ENCODE measurements at places on chromosomes 5 and 9.

GRCh38 chr5:13735691-13736090, 208.8 kb downstream of the DNAH5 start:
- DNase-seq = no peak

GRCh38 chr5:122283592-122283991, 28.4 kb upstream of the SNCAIP start:
- no peak for DNase-seq

- DNase-seq = no peak
Observed at GRCh38 chr9:73079326-73079725, 72.3 kb upstream of the ANXA1 start.

GRCh38 chr9:82331079-82331478, 342.5 kb downstream of the SPATA31D1 start:
- DNase-seq = no peak

GRCh38 chr5:173778784-173779304, 109.3 kb upstream of the CPEB4 start:
- no peak for DNase-seq

- no peak for DNase-seq
Observed at GRCh38 chr5:151267491-151268260, 14.7 kb downstream of the GM2A start.

DNA sequence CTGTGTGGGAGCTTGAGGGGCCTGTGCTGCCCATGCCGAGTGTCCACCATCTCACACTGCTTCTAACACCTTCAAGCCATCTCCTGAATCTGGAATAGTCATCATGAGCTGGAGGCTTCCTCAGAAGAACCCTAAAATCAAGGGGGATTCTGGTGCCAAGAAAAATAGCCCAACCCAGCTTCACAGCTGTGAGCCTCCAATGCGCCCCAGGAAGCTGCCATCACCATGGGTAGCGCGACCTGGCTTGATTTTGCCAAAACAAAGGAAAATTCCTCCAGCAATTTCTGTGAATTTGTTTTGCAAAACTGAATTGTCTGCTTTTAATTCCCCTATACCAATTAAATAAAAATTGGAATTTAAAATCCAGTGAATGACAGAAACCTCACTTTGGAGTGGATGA, 6.2 kb upstream of the TIFAB start:
- no peak for DNase-seq

GRCh38 chr9:113176803-113177202, 26.0 kb downstream of the SLC31A2 start:
- DNase-seq = no peak

DNA sequence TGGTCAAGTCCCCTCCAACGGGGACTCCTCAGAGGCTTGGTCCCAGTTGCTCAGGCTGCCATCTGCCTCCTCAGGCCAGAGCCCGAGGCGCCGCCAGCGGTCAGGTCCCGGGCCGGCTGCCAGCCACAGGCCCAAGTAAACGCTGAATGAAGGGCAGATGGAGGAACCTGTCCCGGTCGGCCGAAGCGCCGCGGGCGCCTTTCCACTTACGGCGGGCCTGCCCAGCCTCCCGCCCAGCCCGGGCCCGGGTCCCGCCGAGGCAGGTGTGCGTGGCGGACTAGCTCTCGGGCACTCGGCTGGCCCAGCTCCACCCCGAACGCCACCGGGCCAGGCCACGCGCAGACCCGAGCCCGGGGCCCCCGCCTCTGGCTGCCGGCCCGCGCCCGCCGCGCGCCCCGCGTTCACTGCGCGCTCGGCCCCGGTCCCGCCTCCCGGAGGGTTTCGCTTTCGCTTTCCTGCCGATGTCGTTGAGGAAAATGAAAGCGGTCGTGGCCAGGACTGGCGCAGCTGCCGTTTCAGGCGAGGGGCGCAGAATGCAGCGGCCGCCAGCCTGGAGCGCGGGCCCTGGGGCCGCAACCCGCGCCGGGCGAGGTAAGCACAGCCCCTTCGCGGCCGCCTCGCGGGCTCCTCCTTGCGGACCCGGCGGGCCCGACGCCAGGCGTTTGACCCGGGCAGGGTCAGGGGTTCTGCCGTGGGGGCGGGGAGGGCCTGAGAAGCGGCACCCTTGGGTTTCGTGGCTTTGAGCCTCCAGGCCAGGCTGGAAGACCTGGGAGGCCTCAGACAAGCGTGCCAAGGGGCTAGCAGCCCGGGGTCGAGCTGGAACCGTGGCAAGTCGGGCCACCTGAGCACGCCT, 41.2 kb downstream of the SLC22A5 start:
- peak; percentile 72 for DNase-seq

DNA sequence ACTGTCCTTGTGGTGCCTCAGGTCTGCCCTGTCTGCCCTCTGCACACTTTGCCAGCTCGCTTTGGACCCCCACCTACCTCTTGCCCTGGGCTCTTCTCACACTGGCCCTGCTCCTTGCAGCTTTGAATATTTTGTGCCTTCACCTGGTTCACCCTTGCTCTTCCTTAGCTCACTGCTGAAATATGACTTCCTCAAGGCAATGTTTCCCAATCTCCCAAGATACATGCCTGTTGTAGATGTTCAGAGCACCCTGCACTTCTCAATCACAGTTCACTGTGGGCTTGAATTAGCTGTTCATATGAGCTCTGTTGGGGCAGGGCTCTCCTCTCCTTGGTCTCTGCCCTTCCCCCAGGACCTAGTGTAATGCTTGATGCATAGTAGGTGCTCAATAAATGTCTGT, 8.0 kb downstream of the AFAP1L1 start:
- no peak for DNase-seq

DNA sequence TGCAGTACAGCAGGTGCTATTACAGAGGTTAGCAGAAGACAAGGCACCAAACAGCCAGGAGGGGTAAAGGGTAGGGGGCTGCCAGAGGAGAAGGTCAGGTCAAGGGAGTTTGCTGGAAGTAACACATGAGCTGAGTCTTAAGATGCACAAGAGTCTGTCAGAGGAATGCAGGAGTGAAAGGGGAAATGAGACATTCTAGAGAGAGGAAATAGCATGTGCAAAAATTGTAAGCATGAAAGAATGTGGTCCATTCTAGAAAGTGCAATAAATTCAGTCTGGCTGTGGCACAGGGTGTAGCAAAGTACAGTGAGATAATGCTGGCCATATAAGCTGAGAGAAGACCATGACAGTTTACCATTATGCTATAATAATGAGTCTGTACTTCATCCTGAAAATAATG, 6.6 kb downstream of the GOLGA1 start:
- DNase-seq = no peak

DNA sequence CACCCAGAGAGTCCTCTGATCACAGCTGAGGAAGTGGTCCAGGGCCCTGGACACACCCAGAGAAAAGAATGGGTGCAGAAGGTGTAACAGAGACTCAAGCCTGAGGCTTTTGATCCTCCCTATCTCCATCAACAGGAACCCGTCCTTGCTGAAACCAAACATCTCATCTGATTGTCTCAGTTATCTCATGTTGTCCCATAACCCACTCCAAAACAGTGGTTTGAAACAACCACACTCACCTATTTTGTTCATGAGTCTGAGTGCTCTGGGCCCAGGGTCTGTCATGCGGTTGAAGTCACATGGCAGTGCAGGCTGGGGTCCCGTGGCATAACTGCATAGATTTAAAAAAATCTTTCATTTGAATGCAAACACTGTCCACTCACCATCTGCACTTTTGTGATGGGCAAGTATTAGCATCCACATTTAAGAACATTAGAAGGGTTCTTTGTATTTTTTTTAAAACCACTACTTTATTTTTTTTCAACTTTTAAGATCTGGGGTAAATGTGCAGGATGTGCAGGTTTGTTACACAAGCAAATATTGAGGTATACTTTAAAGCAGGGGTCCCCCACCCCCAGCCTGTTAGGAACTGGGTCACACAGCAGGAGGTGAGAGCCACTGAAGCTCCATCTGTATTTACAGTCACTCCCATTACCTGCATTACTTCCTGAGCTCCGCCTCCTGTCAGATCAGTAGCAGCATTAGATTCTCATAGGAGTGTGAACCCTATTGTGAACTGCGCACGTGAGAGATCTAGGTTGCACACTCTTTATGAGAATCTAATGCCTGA, 255.8 kb downstream of the ROR2 start:
- DNase-seq = no peak

DNA sequence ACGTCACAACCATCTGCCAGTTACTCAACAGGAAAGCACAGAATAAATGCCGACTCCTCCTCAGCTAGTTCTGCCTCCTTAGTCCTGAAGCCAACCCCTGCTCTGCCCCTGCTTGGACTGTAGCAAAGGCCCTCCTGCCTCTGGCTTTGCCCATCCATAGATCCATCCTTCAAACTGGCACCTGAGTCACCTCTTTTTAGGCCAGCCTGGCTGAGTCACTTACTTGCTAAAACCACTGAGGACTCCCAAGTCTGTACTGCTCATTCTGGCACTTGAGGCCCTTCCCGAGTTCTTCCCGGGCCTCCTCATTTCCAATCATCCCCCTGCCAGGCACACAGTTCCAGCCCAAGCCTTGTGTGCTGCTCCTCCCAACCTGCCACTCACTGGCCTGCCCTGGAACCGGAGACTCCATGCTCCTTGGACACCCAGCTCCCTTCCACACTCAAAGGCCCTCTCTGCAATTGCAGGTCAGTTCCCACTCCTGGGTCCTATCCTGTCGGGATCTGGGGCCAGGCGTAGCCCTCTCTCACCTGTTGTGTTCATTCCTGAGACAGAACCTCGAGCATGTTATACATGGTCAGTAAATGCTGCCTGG, 220.1 kb downstream of the DAB2IP start:
- DNase-seq = no peak

GRCh38 chr9:106334081-106334480, 528.9 kb upstream of the ZNF462 start:
- no peak for DNase-seq

- no peak for DNase-seq
Observed at GRCh38 chr5:99765011-99765410, 770.2 kb upstream of the FAM174A start.

GRCh38 chr9:26324786-26325443, 567.7 kb downstream of the CAAP1 start:
- no peak for DNase-seq

GRCh38 chr5:113213551-113214425, 221.0 kb downstream of the TSSK1B start:
- DNase-seq = no peak

- no peak for DNase-seq
Observed at GRCh38 chr9:134892221-134892620, 11.6 kb downstream of the FCN2 start.

DNA sequence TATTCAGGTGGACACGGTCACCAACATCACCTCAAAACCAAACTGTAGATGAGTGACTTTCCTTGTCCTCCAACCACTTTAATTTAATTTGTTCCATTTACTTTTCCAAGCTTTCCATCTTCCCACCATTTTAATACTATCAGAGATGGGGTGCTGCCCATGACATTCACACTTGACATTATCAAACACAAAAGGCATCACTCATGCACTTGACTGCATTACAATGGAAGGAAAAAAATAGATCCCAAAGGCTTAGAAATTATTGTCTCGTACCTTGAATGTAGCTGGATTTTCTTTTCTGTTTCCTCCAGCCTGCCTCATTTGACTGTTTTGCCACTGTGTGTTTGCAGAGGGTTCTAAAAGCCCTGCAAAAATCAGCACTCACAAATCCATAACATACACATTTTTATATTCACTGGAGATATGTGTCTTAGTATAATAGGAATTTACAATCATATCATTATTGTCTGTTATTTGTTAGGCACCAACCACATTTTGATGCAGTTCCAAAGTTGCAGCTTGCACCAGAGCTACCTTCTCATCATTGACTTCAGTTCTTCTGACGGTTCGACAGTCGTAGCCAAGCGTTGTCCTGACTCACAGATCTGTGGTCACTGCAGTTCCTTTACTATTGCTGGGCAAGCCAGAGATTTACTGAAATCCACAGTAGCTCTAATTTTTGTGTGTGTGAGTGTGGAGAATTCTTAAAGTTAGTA, 712.3 kb upstream of the WWC1 start:
- DNase-seq = no peak

DNA sequence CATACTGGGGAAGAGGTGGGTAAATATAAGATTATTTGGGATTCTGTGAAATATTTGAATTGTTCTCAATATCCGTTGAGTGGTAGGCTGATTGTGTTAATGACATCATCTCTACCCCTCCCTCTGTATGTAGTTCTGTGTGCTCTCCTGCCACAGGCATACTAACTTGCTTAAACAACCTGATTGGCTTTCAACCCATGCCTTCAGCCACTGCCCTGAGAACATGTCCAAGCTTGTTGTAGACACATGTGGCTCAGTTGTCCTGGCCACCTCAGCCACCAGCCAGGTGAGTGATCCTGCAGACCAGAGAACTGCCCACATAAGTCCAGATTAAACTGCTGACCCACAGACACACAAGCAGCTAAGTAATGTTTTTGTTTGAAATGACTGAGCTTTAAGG, 31.1 kb downstream of the ANKS6 start:
- no peak for DNase-seq

GRCh38 chr5:113846941-113847340, 333.4 kb downstream of the YTHDC2 start:
- DNase-seq = no peak

- DNase-seq = no peak
Observed at GRCh38 chr5:112532654-112533360, 113.7 kb upstream of the EPB41L4A start.

- no peak for DNase-seq
Observed at GRCh38 chr5:15020736-15021135, 149.2 kb upstream of the ANKH start.

GRCh38 chr9:73742412-73742811, 590.7 kb downstream of the ANXA1 start:
- no peak for DNase-seq

DNA sequence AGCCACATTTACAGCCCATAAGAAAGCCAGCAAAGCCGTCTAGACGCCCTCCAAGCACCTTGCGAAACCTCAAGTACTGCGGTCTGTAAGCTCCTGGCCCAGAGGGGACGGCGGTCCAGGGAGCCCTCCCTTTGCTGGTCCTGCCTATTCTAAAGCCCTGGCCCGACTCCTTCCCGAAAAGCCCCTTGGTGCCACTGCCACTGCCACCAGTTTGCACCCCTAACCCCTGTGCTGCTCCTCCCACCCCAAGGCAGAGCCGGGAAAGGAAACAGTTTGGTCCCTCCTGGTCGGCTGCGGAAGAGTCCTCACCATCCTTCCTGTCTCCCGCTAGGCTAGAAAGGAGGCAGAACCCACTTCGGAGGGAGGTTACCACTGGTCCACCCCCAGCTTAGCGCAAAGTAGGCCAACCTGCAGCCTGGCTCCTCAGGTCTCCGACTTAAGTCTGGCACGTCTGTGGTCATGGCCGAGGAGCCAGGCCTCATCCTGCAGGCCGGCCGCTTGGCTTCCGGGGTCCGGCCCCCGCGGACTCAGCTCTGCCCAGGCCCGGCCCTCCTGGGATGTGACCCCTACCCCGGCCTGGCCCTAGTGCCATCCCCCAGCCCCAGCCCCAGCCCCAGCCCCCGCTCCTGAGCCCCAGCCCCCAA, 916 bp downstream of the TOR1A start:
- DNase-seq = no peak

GRCh38 chr5:41482715-41483114, 27.7 kb downstream of the PLCXD3 start:
- DNase-seq = no peak

GRCh38 chr9:106620866-106621265, 242.1 kb upstream of the ZNF462 start:
- DNase-seq = no peak
